DMS79 treated with DMSO at 0.1 percent for 48 hours (cell line): ENCODE measurements at places on chromosomes 12 and 14.

DNA sequence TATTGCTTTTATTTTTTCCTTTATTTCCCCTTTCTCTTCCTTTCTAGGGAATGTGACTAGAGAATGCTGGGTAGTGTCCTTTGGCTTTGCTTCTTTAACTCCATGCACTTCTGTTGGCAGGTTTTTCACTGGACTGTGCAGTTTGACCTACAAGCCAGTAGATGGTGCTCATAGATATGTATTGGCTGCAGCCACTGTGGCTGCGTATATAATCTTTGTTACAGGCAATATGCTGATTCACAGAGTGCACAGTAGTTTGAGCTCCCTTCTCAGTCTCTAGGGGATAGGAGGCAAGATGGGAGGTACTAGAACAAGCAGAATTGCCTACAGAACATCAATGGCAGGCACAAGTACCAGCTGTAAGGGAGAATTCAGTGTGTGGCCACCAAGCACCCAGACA lies 503.5 kb downstream of the LRFN5 start:
- no peak for DNase-seq

- DNase-seq, result no peak
These were observed 30.2 kb downstream of the OSBPL8 start for GRCh38 chr12:76529226-76529918.

- DNase-seq, result no peak
These were observed 5.6 kb upstream of the GOLGA3 start for GRCh38 chr12:132834181-132834711.

- peak; percentile 19 for DNase-seq
These were observed 47.3 kb upstream of the PAWR start for GRCh38 chr12:79737875-79738718.

DNA sequence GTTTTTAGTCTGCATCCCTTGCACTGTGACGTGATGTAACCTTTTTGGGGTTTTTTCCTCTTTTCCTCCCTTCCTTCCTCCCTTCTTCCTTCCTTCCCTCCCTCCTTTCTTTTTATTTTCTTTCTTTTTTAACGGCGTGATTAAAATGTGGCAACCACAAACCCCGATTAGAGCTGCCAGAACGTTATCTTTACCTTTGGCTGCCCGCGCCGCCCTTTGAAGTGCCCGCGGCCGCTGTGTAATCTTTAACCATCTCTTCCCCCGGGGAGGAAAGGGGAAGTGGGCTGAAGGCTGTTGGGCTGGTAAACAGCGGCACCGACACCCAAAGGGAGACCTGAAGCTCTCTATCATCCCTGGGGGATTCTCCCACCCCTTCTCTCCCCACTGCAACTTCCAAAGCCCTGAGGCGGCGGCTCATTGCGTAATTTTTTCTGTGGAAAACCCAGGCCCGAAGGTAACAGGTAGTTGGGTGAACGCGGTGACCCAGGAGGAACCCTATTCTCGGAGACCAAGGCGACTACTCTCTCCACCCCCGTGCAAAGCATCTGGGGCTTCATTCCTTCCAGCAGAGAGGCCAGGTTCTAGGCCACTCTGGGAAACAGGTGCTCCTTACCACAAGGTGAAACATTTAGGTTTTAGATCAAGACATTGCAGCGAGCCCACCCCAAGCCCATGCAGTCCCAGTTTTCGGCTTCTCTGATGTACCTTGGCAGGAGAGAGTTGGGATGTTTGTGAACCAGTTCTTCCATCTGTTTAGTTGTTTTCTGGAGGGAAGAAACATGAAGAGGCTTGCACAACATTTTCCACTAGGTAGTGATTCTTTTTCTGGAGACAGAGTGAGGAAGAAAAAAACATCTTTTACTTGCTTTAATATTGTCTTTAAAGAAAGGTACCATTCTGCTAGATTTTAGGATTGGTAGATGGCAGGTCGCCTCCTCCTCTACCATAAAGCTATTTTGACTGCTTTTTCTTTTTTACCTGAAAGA lies 1.5 kb downstream of the LGR5 start:
- DNase-seq, result no peak

GRCh38 chr14:68807987-68808386 lies 15.1 kb upstream of the ZFP36L1 start:
- no peak for DNase-seq

GRCh38 chr12:105342464-105342863 lies 12.0 kb downstream of the C12orf75 start:
- no peak for DNase-seq

DNA sequence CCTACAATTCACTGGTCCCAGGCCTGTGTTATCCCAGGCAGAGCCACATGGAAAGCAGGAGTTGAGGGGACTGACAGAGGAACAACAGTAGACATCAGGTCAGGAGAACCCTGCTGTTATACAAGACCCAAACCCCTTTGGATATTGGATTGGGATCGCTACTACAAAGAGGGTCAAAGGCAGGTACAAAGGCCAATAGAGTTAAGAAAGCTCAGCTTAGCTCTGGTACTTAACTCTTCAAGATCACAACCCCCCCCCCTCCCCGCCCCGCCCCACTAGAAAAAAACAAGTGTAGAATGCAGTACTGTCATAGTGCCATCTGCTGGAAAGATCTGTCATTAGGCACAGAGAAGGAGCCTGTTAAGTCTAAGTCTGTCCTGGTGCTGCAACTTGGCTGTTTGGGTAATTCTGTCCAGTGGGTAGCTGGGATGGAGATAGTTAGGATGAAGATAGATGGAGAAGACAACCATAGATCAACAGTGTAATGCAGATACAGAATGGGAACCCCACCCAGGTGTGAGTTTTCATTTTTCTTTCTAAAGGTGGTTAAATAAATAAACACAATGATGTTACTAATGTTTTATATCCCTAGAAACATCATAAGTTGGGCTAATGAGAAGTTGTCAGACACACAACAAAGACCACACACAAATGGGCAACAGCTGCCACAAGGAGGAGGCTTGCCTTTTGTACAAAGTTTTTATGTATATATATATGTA lies 17.2 kb downstream of the REM2 start:
- peak; percentile 54 for DNase-seq

DNA sequence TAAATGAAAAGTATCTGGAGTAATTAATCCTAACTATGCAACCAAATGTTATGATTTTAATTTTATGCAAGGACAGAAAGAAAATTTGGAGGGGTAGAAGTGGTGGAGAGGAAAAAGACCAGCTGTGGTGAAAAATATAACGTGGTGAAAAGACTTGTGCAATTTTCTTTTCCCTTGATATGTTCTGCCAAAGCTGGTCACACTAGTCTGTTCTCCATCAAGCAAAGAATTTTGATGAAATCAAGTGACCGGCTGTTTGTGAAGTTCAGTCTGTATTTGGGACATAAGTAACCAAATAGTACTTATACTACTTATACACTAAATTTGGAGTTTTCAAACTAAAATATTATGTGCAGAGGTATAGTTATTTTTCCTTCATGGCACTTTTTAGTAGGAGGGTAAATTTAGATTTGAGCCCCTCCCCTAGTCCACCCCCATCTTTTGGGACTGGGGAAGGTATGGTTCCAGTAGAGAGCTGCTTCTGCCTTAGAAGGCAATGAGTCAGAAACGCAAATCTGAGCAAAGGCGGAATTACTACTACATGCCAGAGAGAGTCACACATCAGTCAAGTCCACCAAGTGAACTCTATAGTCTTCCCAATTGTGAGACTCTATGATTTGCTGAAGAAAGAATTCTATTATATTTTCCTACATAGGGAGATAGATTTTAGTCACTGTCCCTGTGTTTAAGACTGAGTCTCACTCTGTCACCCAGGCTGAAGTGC lies 229.7 kb downstream of the SLC25A21 start:
- DNase-seq, result peak; percentile 77

- DNase-seq, result peak; percentile 96
These were observed 290.4 kb upstream of the RTL1 start for GRCh38 chr14:101193845-101194372.

GRCh38 chr12:92253301-92253700 lies 107.7 kb upstream of the BTG1 start:
- no peak for DNase-seq

DNA sequence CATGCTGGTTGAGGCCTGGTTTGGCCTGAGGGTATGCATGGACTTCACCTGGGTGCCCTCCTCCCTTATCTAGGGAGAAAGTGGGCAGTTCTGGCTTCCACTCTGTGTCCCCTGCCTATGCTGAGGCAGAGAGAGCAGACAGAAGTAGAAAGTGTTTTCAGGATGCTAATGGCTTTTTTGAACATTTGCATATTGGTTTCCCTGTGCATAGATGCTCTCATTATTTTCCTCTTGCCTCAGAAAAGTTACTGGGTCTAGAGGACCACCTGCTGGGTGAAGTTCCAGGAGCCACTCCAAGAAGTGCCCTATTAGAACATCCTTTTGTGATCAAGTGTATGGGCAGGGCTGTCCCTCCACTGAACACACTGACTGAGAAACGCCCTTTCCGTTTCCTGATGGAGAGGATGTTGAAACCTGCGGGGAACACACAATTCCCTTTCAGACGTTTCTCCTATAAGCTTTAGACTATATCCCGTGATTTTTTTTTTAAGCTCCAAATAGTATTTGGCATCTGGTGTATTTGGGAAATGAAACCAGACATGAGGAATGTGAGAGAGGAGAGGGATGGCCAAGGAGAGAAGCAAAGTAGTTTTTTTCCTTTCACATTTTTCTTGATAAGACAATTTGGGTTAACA lies 66.6 kb downstream of the DAAM1 start:
- DNase-seq, result no peak

DNA sequence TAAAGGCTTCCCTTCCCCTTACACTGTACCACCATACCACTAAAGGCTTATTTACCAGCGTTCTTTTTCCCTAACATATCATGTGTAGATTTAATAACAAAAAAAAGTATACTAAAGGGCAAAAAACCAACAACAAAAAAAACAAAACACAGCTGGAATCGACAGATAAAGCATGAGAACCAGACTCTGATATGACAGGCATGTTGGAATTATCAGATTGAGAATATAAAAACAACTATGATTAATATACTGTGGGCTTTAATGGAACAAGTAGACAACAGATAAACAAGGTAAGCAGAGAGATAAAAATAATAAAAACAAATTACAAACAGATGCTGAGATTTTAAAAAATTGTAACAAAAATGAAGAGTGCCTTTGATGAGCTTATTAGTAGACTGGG lies 754.1 kb upstream of the MDGA2 start:
- DNase-seq, result no peak

GRCh38 chr12:104870797-104871196 lies 87.3 kb downstream of the SLC41A2 start:
- DNase-seq, result no peak
